ENCODE measurements at places on chromosomes 6 and 20. TPM values are rescaled to one million over a fixed set of nuclear protein-coding genes. Genes with fewer than 3 reads are reported as not detected.

GRCh38 chr6:93759190-93759589 is 339.8 kb upstream of the EPHA7 start:
- DNase-seq, result no peak

DNA sequence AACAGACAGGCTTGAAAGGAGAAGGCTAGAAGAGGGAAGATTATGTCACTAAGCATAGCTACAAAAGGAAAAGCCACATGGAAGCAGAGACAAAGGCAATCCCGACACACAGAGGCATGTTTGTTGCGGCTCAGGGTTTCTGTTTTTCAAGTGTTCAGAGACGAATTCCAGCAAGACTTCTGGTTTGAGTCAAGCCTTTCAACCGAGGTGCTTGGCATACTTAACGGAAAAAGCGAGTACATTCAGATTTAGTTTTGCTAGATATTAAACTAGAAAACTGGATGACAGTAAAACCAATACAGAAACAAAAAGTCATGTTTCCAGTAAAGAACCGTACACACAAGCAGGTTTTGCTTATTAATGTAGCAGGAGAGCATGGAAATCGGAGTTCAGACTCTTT is 27.2 kb downstream of the MCUR1 start:
- no peak for DNase-seq

Gene RBBP8NL
- 5.0 TPM for total RNA-seq

Gene CD40
- total RNA-seq, result 14.4 TPM

GRCh38 chr6:23620911-23621401 is 505.1 kb upstream of the NRSN1 start:
- no peak for DNase-seq

DNA sequence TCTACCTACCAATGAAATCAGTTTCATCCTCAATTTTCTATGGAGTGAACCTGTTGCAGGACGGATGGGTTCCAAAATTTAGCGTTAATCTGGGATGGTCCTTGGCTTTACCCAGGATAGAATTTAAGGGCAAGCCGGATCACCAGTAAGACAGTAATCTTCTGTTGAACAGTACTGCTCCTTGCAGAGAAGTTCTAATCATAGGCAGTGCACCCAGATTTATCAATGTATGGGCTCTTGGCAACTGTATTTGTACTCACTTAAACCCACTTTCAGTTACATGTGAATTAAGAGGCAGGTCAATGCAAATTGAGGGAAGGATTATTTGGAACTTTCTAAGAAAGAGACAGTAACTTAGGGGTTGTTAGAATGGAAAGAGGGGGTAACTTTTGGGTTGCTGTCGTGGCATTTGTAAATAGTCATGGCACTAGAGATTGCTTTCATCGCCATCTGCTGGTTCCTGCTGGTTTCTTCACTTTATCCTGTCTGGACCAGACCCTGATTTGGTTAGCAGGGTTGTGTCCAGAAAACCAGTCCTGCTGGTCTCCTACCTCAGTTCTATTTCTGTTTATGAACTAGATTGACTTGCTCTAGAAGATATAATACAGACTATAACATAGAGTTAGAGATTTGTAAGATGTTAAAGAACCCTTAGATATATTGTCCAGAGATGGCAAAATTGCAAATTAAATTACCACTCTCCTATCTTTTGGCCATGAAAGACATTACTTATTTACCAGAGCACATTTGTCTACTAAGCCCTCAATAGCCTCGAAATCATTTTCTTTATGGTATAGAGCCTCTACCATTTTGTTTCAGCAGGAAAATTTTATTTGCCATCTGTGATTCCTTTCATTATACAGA is 646.3 kb downstream of the UTRN start:
- peak; percentile 52 for DNase-seq

GRCh38 chr6:51550243-51550642 is 537.2 kb downstream of the PKHD1 start:
- DNase-seq, result no peak

DNA sequence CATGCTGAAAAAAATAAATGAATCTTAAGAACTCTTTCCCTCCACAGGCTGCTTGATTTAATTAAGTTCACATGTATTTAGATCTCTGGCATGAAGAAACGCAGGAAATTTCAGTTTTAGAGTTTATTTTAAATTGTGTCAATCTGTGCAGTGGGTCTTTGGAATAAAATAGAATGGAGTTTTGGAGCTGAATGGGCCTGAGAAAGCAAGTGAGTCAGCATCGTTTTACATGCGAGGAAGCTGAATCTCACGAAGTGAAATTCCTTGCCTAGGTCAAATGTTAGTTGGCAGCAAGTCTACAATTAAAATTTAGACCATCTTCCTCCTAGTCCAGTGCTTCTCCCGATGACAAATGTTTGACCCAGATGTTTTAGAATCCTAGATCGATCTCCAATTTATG is 22.4 kb downstream of the MAP7 start:
- no peak for DNase-seq

DNA sequence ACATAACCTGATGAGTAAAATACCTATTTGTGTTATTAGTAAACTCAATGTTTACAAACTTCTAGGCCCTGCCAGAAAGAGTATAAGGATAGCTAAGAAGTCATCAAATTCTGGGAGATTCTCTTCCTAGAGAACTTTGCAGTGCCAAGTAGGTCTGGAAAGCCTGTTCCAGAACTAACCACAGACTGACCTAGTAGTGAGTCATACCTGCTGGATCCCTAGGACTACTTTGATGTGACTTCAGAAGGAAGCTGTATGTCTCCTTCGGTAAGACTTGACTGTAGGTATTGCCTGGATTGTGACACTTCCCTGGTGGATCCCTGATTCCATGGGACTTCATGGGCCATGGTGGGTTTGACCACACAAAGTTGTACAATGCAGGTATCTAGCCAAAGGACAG is 131.7 kb downstream of the DNAH8 start:
- no peak for DNase-seq

Gene PAK5
- 0.33 TPM for total RNA-seq

DNA sequence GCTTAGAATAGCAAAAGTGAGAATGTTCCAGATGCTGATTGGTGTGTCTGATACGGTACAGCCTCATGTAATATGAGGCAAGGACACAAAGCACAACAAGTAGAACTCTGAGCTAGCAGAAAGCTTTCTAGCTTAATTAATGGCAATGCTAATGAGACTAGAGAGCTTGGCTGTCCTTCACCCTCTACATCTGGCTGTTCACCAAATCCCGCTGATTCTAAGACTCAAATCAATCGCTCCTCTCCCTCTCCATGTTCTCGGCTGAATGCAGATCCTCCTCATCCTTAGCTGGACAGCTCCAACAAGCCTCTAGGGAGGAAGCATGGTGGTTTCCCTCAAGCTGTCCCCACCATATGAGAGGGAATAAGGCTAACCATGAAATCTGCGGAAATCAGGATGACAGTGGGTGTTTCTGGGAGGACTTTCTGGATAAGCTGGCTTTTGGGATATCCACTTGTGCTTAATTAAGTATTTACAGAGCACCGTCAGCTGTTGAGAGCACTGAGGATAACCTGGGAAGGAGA is 128.9 kb downstream of the FOXC1 start:
- no peak for DNase-seq

DNA sequence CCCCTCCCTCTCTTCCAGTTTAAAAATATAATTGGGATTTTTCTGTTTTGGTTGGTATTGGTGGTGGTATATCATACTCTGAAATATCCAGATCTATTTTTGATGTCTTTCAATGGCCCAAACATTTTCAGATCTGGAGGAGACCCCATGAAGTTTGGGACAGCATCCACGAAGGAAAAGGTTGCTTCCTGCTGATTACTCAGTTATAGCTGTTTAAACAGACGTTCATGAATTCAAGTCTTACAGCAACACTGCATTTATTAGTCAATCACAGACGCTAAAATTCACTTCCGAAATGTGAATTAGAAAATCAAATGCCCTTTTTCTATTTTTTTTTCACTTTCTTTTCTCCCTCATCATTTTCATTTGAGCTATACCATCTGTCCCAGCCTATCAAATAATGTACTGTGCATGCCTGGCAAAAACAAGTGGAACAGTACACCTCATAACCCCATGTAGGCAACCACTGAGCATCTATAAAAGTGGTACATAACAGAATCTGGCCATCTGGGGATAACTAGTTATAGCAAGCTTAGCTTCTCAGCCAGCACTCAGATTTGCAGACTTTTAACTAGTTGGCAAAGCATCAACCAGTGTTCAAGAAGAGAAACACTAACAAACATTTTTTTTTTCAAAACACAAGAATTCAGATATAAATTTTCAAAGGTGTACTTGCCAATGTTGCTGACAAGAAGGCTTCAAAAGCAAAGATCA is 124.5 kb downstream of the HIVEP2 start:
- no peak for DNase-seq

Gene ERVFRD-1
- total RNA-seq, result not detected

DNA sequence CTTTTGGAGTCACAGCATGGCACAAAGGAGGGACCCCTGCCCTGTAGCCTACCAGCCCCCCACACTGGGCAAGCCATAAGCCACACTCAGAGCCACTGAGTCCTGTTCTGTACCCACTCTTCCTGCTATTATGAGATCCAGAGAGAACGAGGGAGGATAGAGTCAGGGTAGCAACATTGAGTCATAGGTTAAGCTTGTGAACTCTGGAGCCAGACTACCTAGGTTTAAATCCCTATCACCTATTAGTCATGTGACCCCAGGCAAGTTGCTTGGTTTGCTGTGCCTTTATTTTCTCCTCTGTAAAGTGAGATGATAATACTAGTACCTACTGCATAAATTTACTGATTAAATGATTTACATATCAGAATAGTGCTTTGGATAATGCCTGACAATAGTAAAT is 540 bp downstream of the CNBD2 start:
- no peak for DNase-seq

DNA sequence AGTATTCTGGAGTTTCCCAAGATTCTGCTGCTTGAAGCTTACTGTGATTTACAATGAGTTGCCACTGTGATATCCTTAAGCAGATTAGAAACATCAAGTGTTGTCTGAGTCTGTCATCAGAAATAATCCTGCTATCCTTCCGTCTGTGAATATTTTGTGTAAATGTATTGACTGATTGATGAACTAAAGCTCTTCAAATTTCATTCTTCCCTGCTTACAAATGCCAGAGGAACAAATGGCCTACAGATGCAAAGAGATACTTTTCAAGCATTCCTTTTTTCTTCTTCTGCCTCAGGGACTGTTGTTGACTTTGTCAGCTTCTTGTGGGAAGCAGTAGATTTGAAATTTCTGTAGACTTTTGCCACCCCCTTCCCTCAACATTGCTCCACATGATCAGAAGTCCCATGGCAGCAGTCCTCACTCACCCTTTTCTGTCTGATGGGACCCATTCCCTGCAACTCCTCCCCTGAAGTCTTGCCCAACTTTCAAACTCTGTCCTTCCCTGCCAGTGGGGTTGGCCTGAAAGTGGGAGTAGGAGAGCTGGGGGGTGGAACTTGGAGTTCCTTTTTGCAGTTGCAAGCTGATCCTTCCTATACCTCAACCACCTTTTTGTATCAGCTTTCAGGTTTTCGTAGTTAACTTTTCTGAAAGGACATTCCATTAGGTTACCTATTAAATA is 38.5 kb upstream of the MLIP start:
- DNase-seq, result no peak

GRCh38 chr6:44804546-44805159 is 417.1 kb downstream of the CDC5L start:
- no peak for DNase-seq

- peak; percentile 69 for DNase-seq
Observed at GRCh38 chr6:39361657-39362486, 39.4 kb upstream of the KCNK16 start.

Gene GJA1
- 215 TPM for total RNA-seq

DNA sequence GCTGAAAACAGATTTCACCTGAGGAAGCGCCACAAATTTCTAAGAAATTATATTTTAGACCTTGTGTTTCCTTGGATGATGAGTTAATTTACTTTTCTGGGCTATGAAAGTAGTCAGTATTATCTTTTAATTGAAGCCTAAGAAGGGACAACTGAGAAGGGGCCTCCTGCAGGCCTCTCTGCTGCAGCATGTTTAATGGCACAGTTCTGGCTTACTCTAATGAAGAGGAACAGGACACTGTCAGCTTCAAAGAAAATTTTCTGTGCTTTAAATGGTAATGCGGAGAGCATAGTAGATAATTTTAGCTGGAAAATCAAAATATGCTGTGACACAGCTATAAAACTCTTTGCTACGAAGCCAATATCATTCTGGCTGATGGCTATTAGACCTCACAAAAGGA is 167.4 kb downstream of the HDGFL1 start:
- DNase-seq, result no peak

- DNase-seq, result peak; percentile 87
Observed at GRCh38 chr20:25280051-25280573, 32.2 kb downstream of the PYGB start.

DNA sequence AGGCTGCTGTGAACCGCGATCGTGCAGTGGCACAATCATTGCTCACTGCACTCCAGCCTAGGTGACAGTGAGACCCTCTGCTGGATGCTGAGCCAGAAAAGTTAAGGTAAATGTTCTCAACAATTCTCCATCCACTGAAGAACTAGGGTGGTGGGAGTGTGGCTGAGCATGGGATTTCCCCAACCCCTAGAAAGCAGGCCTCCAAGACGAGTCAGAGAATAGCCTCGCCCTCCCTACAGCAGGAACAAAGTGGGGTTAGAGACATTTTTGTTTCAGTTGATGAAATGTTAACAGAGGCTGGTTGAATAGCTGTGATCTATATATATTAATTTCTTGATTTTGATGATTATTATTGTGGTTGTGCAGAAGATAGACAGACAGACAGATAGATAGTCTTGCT is 6.1 kb upstream of the ALDH8A1 start:
- no peak for DNase-seq

GRCh38 chr6:44833248-44833647 is 445.7 kb downstream of the CDC5L start:
- DNase-seq, result no peak

Gene HLA-DRA
- total RNA-seq, result 122 TPM

DNA sequence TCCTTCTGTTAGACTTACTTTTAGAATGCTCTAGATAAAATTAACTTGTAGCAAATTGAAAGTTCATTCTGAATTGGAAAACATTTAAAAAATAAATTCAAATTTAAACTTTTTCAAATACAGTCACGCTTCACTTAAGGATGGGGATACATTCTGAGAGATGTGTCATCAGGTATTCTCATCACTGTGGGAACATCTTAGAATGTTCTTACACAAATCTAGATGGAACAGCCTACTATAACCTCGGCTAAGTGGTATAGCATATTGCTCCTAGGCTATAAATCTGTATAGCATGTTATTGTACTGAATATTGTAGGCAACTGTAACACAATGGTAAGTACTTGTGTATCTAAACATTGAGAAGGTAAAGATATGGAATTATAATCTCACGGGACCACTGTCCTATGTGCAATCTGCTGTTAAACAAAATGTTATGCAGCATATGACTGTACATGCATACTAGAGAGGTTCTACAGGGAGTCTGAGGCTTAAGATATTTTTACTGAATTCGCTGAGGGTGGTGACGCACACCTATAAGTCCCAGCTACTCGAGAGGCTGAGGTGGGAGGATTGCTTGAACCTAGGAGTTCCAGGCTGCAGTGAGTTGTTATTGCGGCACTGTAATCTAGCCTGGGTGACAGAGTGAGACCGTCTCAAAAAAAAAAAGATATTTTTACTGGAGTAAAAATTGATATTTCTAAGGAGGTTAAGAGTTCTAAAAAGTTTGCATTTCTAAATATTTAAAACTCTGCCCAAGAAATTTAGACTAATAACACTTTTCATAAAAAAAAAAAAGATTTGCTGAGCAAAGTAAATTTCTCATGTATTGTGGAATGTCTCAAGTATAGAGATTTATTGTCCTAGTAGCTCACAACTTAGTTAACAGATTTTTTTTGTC is 87.3 kb upstream of the TULP1 start:
- no peak for DNase-seq

Gene TBXT
- 0.13 TPM for total RNA-seq

Gene SRSF6
- 110 TPM for total RNA-seq
